ENCODE measurements at places on chromosomes 2 and 18.

DNA sequence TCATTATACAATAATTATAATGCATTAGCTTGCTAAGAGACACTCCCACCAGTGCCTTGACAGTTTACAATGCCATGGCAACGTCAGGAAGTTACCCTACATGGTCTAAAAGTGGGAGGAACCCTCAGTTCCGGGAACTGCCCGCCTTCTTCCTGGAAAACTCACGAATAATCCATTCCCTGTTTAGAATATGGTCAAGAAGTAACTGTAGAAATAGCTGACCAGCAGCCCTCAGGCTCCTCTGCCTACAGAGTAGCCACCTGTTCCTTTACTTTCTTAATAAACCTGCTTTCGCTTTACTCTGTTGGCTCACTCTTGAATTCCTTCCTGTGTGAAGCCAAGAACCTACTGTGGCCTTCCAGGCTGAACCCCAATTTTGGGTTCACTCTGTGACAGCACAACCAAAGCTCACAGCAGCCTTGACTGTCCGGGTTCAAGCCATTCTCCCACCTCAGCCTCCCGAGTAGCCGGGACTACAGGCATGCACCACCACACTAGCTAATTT lies 20.0 kb upstream of the PTPN2 start:
- DNase-seq: no peak

DNA sequence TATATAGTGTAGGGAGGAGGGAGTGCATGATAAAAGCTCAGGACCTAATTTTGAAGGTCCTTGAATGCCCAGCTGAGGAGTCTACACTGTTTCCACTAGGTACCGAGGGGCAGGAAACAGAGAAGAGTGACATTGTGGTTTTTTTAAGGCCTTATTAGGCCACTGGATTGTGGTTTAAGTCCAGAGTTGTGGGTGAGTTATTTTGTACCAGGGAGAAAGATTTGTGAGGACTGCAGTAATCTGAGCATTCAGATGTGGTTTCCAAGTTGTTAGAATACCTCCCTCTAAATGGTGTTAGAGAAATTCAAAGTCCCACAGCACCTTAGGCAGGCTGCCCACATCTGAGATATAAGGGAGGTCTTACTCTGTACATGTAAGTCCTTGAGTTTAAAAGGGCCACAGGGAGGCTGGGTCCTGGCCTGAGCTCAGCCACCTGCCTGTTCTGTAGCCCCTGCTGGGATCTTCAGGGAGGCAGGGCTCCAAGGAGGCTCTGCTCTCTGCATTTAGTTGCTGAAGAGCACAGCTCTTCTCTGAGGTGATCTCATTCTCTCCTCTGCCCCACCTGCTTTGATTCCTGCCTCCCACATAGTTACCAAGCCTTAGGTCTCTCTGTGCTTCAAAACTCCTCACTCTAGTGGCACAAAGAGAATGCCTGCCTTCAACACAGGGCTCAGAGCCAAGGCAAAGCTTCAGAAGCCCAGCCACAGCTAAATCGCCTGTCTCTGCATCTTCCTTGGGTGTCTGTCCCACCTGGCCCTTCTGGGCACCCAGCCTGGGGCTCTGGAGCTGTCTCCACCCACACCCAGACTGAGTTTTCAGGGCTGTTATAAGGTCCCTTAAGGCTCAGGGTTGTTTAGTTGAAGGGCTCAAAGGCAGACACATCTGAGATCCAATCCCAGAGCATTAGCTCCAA lies 88.1 kb downstream of the VSNL1 start:
- DNase-seq: no peak

- no peak for DNase-seq
Measured at GRCh38 chr2:10327896-10328669, 25.4 kb downstream of the HPCAL1 start.

- no peak for DNase-seq
Measured at GRCh38 chr2:212975333-212975732, 176.1 kb downstream of the IKZF2 start.

All from hematopoietic multipotent progenitor cell treated with erythropoietin and hydrocortisone succinate and interleukin-3 and kit ligand, for 17 days (in vitro differentiated cells).